Myocyte (in vitro differentiated cells): ENCODE measurements at places on chromosomes 12 and 14. TPM values are rescaled to one million over a fixed set of nuclear protein-coding genes. Genes with fewer than 3 reads are reported as not detected.

- DNase-seq = peak; percentile 95
These were observed 52.4 kb downstream of the BRMS1L start for GRCh38 chr14:35878272-35879150.

Gene HSPA2
- total RNA-seq = 4.7 and 6.7 TPM in 2 replicates

- DNase-seq = no peak
These were observed 68.8 kb downstream of the SLCO1A2 start for GRCh38 chr12:21265932-21266331.

Gene GDF3
- total RNA-seq = not detected in 2 replicates

DNA sequence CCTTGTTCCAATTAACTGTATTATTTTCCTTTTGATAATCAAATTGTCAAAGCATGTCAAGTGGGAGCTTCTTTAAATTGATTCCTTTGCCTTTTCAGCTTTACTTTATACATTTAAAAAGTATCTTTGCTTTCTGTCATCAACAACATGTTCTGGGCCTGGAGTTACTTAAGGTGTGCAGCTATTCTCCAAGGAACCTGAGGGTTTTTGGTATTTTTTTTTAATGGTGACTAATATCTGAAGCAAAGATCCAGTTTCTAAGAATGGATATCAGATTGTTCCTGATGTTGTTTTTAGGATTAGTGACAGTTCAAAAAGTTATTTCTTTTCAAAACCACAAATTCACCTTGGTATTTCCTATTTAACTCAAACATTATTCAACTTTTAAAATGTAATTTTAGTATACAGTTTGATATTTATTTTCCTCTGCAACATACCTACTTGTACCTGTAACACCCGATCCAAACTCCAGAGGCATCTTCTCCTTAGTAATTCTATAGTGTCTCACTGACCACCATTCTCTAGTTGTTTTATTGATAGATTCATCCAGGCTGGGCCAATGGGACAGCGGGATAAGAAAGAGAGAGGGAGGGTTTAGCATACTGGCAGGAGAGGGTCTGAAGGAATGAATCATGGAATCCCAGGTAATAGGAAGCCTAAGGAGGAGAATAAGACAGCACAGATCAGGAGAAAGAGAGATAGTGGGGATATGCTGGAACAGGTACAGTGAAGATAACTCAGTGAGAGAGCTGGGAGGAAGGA is 3.1 kb downstream of the CBLN3 start:
- no peak for DNase-seq

- peak; percentile 71 for DNase-seq
These were observed 158.4 kb downstream of the KLHL28 start for GRCh38 chr14:44803239-44803905.

Gene TMEM179
- total RNA-seq = not detected in 2 replicates

Gene OR6C3
- not detected in 2 replicates for total RNA-seq

Gene PAWR
- 6.6 and 6.7 TPM in 2 replicates for total RNA-seq
